ENCODE measurements at places on chromosomes 5 and 9.

DNA sequence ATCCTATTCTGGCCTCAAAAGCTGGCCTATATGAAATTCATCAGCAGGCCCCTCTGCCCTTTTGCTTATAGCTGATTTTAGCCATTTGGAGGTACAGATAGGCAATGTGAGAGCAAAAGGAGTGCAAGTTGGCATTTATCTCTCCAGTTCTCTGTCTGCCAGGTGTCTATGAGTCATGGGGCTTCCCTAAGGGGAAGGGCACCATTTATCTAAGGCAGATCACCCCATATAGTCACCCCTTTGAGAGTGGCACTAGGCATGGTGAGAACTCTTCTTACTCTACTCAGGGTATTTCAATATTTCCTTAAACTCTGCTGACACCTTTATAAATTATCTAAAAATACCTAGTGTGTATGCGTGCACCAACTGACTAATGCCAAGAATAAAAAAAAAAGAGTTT lies 314.7 kb upstream of the CDH6 start:
- DNase-seq: no peak

GRCh38 chr5:178527458-178528307 lies 62.5 kb downstream of the COL23A1 start:
- no peak for DNase-seq

DNA sequence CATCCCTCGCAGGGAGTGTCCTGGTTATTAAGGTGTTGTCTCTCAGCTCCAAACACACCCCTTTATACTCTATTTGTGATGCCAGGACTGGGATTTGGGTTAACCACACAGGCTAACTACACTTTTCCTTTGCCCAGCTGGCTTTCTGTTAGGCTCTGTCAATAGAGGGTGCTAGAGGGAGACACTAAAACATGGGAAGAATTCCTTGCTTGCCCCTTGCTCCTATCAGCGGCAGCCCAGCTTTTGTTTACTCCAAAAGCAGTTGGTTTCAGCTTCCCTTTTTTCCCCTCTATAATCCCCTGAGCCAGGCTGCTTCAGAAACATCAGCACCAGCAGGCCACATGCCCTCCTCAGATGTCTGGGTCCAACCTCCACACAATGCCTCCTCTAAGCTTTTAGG lies 297.1 kb downstream of the KCTD16 start:
- DNase-seq: peak; percentile 5

DNA sequence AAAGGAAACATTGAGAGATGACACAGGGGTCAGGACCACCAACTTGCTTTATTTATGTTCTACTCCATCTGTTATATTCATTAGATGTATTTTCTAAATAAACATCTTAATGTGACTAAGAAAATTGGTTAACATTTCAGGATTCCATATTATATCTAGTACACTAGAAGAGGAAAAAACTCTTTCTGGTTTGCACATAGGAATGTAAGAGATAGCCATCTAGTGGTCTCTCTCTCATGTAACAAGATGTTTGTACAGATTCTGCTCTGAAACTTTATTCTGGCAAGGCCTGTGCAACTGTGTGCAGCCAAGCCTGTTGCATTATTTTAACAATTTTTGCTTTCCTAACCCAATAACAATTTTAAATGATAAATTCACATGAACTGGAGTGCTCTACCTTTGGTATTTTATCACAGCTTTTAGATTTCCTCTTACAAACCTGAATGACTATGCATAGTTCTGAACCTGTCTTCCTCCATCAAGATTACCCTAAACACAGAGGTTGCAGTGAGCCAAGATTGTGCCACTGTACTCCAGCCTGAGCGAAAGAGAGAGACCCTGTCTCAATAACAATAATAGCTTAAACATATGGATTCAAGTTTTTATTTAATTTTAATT lies 148.2 kb downstream of the GIN1 start:
- peak; percentile 4 for DNase-seq

DNA sequence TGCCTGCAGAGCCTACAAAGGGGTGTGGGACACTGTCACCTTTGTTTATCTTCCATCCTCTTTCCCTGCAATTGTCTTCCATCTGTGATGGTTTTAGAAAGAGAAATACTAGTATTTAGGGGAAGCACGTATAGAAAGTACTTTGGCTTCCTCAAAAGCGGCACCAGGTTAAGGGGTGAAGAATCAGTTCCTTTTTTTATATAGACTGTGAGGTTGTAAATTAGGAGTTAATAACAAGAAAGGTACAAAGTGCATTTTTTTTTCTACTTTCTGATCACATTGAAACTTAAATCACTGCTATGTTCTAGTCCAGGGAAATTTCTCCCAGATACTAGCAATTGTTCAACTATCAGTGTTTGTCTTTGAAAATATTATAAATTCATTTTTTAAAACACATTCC lies 219.3 kb downstream of the CEMIP2 start:
- DNase-seq: no peak

- DNase-seq: no peak
Measured at GRCh38 chr9:89970701-89971100, 365.9 kb downstream of the GADD45G start.

DNA sequence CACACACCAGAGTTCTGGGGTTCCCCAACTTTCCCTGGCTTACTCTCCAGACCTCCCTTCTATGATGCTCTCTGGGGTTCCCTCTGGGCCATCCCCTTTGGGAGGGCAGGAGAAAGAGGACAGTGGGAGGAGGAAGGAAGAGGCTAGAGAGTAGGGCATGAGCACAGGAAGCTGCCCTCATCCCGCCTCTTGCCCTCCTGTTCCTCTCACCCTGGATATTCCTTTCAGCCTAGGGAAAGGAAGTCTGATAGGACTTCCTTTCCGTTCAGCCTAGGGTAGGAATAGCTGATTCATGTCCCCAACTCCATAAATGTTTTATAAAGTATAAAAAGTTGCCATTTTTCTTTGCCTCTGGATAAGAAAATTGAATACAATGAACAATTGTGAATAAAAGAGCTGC lies 7.4 kb downstream of the MAP1B start:
- no peak for DNase-seq

DNA sequence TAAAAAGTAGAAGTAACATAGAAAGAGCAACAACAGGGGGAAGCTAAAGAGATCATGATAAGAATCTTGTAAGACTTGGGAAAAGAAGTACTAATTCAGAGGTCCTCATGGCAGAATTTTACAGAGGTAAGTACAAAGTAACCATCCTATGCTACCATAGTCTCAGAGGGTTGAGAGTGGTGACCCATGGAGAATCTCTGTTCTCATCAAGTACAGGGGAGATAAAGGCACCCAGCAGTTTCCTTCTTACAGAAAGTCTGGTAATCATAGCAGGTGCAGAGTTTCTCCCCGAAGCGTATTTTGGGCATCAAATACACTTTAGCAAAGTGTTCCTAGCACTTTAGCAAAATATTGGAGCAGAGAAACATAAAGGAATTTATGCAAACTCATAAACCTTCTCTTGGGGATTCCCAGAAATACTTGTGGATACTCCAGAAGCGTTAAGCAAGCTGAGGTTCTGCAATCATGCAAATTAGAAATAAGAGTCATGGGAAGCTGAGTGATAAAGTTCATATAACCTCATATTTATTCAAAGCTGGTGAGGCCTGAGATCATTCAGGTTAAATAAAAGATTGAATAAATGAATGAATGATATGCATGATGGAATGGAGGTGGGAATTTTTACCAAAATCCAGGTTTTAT lies 101.0 kb upstream of the SMC2 start:
- DNase-seq: no peak

GRCh38 chr5:171846323-171846722 lies 60.7 kb downstream of the SMIM23 start:
- no peak for DNase-seq

- DNase-seq: no peak
Measured at GRCh38 chr9:5895782-5896181, 5.1 kb downstream of the MLANA start.

DNA sequence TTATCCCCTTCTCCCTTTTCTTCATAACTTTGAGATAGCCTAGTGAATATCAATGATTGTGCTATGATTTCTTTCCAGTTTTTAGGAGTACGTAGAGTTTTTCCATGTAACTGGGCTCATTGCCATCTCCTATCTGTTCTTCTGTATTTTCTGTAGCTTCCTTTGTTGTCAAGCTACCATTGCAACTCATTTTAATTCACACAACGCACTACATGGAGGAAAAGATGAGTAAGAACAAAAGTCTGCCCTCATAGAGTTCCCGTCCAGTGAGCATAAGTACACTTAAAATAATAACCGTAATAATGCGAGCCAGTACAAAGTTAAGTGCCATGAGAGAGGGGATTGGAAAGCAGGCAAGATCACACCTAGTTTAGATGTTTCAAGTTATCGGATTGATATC lies 177.7 kb downstream of the PAM start:
- DNase-seq: no peak

DNA sequence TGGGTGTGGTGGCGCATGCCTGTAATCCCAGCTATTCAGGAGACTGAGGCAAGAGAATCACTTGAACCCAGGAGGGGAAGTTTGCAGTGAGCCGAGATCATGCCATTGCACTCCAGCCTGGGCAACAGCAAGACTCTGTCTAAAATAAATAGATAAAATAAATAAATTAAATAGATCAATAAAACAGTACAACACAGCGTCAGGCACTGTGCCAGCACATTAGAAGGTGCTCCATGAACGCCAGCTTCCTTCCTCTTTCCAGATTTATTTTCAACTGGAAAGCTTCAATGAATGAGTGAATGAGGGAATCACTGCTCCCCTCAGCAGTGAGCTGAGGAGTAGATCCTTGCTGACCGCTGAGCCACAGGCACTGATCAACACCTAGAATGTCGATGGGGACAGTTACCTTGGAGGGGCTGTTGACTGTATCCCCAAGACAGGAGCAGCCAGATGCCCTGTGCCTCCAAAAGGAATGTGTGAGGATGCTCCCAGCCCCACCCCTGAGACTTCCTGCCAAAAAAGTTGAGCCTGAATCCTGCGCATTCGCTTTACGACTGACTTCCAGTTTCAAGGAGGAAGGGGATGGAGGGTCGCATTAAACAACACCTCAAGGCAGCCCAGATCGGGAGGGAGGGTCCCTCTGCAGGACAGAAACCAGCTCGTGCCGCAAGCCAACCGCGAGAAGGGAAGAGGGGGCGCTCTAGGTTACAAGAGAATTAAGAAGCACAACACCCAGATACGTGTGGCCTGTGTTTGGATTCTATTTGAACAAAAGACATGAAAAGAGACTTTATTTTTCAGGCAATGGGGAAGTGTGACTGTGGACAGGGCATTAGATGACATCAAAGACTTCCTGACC lies 54.0 kb upstream of the CNOT6 start:
- DNase-seq: no peak

DNA sequence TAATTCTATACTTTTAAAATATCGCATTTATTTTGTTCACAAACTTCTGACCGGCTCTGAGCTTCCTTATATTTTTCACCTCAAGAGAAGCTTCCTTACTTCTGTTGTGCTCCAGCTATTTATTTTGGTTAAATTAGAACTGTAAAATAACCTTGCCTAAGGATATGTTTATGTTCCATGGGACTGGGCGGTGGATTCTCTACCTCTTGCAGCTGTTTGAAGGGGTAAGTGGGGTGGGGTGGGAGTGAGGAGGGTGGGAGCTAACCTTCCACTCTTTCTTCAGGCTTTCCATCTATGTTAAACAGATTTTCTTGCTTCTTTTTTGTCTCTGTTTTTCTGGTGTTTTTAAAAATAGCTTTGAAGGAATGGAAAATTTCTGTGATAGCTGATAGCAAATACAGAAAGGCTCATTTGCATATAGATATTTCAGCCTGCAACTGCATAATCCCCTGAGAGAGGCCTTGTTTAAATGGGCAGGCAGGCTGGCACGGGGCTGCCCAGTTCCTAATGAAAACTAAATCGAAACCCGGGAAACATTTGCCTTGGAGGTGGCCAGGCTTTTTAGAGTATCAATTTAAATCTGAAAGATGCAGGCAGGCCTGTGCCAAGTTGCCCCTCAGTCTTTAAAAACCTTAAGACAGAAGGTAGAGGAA lies 122.1 kb upstream of the DMAC1 start:
- DNase-seq: no peak

DNA sequence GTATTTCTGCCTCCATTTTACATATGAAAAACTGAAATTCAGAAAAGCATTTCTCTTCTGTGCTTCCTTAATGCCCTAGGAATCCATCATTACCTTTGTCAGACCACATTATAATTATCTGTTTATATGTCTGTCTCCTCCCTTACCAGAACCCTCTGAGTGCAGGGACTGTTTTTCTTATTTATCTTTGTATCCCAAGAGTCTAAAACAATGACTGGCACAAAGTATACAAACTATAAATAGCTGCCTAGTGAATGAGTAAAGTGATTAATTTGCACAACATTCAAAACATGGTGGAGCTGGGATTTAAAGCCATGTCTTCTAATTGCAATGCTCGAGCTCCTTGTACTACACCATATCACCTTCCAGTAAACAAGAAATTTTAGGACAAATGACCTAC lies 49.3 kb upstream of the HK3 start:
- no peak for DNase-seq

GRCh38 chr5:64161420-64161819 lies 4.2 kb upstream of the RNF180 start:
- DNase-seq: no peak

DNA sequence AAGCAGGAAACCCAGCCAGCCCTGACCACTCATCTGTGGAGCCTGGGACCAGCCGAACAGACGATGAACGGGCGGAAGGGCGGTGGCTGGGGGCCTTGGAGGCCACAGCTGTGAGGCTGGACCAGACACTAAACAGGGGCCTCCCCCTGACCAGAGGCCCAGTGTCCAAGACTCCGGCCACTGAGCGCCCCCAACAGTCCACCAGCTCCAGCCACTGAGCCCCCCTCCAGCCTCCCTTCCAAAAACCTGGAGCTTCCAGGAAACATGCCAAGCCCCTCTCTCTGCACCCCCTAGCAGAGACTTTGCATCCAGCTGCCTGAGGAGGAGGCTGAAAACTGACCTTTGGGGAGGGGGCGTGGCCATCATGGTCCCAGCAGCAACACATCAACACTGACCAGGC lies 23.2 kb downstream of the CNTFR start:
- DNase-seq: no peak

DNA sequence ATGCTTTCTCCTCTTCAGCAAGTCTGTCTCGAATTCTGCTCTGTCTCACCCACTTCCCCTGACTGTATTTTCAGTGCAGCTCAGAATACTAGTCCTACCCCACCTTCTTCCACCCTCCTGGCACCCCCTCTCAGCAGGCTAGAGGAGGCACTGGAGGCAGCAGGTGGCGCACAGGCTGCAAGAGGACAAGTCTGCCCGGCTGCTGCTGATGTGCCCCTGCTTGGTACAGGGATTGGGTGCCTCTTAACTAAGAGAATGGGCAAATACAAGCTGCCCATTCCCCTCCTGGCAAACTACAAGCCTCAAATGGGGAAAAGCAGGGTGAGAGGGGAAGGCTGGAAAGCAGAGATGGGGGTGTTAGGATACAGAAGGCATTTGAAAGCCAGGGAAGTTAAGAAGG lies 5.1 kb downstream of the TLN1 start:
- DNase-seq: no peak

- no peak for DNase-seq
Measured at GRCh38 chr5:73497497-73498056, 665 bp upstream of the BTF3 start.
